NCI-H2081 treated with DMSO at 0.1 percent for 48 hours (cell line): ENCODE measurements at places on chromosomes 1 and 21.

- DNase-seq, result no peak
These were observed 18.0 kb upstream of the BTG2 start for GRCh38 chr1:203287109-203287893.

GRCh38 chr1:76542359-76542758 is 324.9 kb upstream of the ST6GALNAC5 start:
- no peak for DNase-seq

GRCh38 chr1:182610606-182611194 is 6.5 kb upstream of the RGS16 start:
- no peak for DNase-seq

- no peak for DNase-seq
These were observed 65.7 kb upstream of the RAVER2 start for GRCh38 chr1:64679177-64679576.

DNA sequence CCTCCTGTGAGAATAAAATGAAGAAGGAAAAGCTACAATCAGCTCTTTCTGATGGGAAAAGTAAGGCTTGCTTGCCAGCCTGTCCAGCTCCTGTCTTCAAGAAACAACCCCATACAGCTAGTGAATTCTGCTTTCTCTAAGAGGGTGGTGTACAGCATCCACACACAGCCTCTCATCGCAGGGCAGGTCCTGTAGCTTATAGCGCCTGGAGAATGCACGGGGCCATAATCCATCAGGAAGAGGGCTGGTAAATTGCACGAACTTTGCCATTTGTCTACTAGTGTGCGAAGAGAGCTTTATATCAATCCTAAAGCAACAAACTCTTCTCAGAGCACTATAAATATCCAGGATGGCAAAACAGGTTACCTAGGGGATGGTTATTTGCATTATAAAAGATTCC is 83.3 kb upstream of the SAMSN1 start:
- DNase-seq, result no peak

DNA sequence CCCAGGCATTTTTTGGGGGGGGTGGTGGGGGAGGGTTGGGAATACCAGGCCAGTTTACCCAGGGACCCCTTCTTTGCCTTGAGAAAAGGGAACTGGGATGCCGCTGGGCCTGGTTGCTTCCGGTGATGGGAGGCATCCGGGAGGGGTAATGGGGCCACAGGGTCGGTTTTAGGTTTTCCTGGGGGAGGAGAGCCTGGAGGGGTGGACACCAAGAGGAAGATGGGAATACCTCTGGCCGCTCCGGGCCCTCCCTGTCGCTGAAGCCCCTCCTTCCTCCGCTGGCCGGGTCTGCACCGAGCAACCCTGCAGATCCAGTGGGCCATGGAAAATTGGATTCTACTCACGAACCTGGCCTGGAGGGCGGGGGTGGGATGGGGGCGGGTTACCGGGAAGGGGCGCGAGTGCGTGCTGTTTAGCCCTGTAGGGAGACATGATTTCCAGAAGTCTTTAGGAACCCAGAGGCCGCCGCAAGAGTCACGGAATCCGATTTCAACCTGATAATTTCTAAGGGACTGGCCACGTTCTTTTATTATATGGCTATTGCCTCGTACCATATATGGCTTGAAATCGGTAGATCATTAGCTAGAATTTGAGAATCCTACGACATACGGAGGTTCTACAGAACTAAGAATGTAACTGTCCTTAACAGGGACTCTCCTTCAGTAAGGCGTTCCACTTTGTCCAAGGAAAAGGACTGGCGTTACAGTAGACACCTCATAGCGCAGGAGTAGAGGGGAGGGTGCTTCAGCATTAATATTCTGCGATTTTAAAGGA is 749 bp downstream of the AKIRIN1 start:
- no peak for DNase-seq

- DNase-seq, result no peak
These were observed 158.9 kb upstream of the COA6 start for GRCh38 chr1:234214129-234214910.

- no peak for DNase-seq
These were observed 27.9 kb downstream of the RGS5 start for GRCh38 chr1:163174524-163175437.

DNA sequence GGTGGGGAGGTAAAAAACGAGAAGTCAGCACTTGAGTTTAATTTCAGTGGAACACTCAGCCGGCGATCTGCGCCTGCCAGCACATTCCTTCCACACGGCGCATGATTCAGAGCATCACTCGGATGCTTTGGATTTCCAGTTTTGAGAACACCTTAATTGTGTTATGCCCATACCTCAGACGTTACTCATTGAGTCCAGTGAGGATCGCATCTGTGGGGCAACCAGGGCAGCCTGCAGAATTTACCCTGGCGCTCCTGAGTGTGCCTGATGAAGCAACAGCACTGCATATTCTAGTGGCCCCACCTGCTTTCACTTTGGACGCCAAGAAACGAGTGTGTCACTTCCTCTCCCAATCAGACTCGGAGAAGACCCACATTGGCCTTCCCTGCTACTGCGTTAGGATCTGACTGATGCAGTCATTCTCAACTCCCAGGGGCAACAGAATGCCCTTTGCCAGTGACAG is 19.9 kb downstream of the FAM89A start:
- no peak for DNase-seq

DNA sequence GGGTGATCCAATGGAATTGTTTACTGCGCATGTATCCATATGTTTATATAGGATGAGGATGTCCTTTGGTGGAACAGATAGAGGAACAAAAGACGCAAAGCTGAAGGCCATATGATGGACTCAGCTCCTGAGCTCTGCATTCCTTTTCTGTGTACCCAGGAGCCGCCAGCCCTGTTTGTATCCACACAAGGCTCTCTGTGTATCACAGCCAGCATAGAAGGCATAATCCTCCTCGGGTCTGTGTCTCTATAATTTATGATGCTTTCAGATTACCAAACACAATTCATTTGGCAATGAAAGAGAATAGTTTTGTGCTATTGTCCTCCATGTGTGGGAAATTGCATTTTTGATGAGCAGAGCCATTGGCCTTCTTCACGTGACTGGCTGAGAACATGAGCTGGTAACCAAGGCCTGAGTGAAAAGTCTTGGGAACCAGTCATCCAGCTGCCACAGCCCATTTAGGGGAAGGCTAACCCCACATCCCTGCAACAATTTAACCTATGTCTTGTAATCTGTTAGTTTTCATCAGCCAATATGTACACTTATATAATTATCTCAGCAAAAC is 119.2 kb downstream of the PBX1 start:
- DNase-seq, result no peak

DNA sequence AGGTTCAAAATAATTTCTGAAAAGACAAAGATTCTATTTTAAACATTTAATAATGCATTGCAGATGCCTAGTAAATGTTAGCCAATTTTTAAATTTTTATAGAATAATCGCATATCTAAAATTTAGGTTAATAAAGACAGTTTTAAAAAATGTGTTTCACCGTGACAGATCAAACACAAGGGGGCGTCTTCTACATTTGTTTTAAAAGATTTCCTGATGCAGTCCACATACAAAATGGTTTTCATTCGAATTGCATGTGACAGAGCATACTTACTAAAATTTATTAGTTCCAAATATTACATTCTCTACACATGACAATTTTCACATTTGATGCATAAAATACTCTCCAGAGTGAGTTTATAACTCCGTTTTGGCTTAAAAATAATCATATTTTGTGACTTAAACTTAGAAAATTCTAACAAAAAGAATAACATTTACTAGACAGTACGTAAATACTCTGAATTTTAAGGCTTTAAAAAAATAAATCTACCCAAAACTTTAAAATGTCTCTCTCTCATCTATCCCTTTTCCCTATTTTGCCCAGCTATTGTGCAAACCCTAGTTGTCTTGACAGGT is 75.5 kb downstream of the ADAMTS1 start:
- peak; percentile 1 for DNase-seq

- DNase-seq, result no peak
These were observed 38.7 kb upstream of the NEK7 start for GRCh38 chr1:198118134-198118533.

GRCh38 chr1:205275133-205275532 is 46.4 kb downstream of the NUAK2 start:
- DNase-seq, result peak; percentile 64

DNA sequence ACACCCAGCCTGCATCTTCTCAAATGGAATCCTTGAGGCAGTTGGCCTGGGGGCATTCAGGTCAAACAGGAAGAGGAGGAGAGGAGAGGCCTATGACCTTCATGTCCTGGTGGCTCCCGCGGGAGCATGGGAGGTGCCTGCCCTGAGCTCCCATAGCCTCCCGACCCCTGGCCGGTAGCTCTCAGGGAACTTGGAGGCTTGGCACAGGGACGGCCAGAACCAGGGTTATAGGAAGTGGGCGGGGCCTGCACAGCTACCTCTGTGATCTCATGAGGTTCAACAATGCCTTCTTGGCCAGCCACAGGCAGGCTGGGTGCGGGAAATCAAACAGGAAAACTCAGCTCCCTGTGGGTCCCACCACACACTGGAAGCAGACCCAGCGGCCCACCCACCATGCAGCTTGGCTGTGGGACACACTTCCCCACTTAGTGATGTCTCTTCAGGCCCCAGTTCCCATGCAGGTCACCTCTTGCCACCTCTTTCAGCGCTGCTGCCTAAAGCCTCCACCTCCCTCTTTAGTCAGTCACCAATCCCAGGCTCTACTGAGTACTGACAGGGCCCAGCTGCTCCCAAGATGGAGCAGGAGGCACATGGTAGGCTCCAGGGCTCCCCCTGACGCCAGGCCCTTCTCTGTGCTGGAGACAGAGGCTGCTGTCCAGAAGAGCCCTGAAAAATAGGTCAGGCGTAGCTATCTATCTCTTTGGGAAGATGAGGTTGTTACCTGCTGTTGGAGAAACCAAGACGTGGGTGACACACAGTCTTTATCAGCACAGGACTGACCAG is at the start of gene SLFNL1:
SLFNL1 (minus strand) TSS at position 200 of the 783 bp plus-strand sequence. CDS start 1,065 bp downstream, outside the sequence.
- no peak for DNase-seq

DNA sequence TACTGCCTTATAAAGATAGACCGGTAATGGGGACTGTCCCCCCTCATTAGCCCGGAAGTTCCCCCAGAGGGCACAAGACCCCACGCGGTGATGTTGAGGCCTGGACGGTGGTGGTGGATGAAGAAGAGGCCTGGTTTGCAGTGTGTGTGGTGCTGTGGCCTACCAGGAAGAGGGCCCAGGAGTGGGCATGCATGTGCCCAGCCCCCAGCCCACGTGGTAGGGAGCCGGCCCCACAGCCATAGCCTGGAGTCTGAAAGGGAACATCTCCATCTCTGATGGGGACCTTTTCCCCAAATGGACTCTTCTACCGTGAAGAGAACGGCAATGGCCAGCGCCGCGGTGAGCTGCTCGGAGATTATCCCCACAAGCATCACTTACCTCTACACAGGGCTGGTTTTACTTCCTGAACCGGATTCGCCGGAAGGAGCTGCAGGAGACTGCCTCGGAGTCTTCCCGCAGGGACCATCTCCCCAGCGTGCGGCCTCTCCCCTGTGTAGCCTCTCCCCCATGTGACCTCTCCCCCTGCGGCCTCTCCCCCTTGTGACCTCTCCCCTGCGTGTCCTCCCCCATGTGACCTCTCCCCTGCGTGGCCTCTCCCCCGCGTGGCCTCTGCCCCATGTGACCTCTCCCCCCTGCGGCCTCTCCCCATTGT is 20.6 kb downstream of the RRP1 start:
- no peak for DNase-seq

DNA sequence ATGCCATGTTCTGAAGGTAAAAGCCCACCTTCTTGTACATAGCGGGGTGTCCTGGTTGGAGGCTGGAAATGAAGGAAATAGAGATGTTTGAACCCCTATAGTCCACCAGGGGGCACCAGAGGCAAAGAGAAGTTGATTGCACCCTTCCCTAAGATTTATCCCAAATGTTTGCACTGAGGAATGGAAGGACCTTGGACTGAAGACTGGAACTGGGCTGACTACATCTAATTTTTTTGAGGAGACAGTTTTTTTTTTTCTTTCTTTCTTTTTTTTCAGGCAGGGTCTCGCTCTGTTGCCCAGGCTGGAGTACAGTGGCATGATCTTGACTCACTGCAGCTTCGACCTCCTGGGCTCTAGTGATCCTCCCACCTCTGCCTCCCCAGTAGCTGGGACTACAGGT is 55.3 kb upstream of the EIF4G3 start:
- no peak for DNase-seq

DNA sequence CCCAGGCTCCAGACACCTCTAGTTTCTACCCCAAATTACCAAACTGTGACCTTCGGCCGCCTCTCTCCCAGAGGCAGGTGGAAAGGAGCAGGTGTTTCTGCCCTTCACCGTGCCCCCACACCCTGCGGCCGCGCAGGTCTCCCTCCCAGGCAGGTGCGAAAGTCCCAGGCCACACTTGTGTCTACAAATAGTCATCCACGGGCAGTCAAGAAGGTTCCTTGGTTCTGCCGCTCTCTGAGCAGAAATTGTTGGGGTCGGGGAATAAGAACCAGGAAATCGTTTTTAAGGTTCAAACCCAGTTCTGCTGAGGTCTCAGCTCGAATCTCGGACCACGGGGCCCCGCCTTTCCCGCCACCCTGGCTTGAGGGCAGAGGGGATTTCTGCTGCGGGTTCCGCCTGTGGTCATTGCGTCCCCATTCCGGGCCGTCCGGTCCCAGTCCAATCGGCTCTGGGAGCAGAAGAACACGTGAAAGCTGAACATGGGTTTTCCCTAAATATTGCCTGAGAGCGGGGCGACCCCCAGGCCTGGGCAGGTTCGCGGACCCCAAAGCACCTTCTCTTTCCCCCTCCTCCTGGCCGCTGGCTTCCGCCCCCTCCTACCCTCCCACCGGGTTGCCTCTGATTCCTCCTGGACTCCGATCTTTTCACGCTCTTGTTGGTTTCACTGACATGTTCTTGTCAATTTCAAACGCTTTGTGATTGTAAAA is 1.2 kb upstream of the ATF3 start:
- no peak for DNase-seq

DNA sequence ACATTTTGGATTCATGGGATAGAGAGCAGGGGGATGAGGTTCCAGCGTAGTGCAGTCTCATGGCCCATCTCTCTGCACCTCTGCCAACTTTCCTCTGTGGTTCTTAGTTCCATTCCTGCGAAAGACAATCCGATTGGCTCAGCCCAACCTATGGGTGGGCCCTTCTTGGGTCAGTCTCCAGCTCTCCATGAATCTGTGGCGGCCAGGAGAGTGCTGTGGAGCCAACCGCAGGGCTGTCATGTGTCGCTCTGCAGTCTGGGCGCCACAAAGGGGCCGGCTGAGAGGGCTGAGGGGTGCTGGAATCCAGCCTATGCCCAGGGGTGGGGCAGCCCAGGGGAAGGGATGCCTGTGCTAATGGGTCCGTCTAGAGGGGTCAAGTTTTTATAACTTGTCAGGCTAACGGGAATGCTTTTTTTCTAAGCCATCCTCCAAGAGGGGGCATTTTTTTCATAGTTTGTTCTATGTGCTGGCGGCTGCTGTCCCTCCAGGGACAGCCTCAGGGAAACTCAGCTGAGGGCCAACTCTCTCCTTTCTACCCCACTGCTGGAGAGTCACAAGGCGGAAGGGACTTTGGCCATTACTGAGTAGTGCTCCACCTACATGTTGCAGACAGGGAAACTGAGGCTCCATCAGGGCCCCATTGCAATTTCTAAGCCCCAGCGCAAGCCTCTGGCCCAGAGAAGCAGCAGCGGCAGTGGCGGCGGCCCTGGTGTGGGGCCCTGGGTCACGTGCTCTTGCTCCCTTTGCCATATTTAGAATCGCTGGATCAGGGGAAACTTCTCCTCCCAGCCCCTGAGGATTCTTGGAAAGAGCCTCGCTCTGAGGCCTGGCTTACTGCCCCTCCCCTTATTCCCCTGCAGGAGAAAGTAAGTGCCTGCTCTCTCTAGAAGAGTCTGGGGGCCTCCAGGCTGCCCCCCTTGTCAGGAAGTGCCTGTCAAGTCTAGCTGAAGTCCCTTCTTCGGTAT is 23.4 kb downstream of the KCNQ4 start:
- no peak for DNase-seq

- no peak for DNase-seq
These were observed 283.4 kb downstream of the KCNH1 start for GRCh38 chr1:210850556-210850955.

GRCh38 chr1:41864471-41865040 is 54.2 kb downstream of the HIVEP3 start:
- DNase-seq, result no peak
